Activated naive CD4-positive, alpha-beta T cell treated with Interleukin-2 at 50 U/mL for 16 hours (primary cell): ENCODE measurements at places on chromosomes 5 and 9.

- DNase-seq, result no peak
These were observed 18.6 kb upstream of the AGXT2 start for GRCh38 chr5:35066260-35066795.

- no peak for DNase-seq
These were observed 15.0 kb upstream of the DAB2IP start for GRCh38 chr9:121636341-121636865.

GRCh38 chr9:128296340-128297220, 20.5 kb downstream of the SWI5 start:
- DNase-seq, result no peak

GRCh38 chr5:135157421-135158313, 123.6 kb upstream of the PITX1 start:
- no peak for DNase-seq

- DNase-seq, result no peak
These were observed 130.6 kb downstream of the CACNA1B start for GRCh38 chr9:138007918-138008841.

- DNase-seq, result no peak
These were observed 43.8 kb downstream of the ANKRD33B start for GRCh38 chr5:10607666-10608073.

- no peak for DNase-seq
These were observed 115.9 kb downstream of the ATPSCKMT start for GRCh38 chr5:10133830-10134229.

GRCh38 chr5:9699681-9700080, 69.5 kb upstream of the TAS2R1 start:
- no peak for DNase-seq

DNA sequence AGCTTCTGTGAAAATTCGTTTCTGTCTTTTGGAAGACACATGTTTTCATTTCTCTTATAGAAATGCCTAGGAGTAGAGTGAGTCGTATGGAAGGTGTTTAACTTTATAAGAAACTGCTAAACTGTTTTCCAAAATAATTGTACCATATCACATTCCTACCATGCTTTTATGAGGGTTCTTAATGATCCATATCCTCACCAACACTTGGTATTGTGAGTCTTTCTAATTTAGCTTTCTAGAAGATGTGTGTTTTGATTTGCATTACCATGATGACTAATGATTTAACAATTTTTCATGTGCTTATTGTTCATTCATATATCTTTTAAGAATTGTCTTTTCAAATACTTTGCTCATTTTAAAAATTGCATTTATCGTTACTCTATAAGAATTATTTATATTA, 223.6 kb downstream of the COMMD10 start:
- DNase-seq, result no peak

DNA sequence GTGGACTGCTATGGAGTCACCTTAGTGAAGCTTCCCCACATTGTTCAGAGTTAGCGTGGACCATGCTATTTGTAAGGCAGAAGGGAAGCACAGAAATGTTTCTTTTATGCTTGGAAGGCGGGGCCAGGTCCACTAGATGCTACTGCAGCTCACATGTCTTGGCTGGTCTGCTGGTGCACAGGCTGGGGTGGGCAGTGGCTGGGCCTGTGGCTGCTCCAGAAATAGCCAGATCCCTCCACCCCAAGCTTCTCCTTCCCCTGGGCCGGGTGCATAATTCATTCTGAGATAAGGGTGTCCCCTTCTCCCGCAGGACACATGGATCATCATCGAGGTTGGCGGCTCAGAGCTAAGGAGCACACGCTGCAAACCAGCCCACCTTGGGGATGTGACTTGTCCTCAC, 14.5 kb upstream of the SEMA4D start:
- no peak for DNase-seq

DNA sequence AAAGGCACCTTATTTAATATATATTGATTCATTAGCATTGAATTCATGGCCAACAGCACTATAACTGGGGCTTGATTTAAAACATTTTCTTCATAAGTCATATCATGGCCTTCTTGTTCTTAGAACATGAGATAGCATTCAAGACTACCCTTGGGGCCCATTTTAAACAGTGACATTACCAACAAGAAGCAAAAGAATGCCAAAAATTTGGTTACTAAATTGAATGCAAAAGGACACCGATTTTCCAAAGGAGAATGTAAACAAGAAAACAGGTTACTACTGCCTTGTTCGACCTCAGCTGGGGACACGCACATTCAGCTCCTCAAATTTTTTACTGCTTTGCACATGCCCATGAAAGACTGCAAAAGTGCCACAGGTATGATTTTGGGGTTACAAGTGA, 219.4 kb upstream of the TLE4 start:
- DNase-seq, result no peak
